OCI-LY7 (cell line): ENCODE measurements at places on chromosomes 1 and 21. TPM values are rescaled to one million over a fixed set of nuclear protein-coding genes. Genes with fewer than 3 reads are reported as not detected.

Gene BCAN
- total RNA-seq = not detected in 2 replicates

Gene HIVEP3
- 0.53 and 0.70 TPM in 2 replicates for total RNA-seq

Gene RCSD1
- total RNA-seq = 161 and 180 TPM in 2 replicates

Gene TCP10L
- 0.63 and 1.2 TPM in 2 replicates for total RNA-seq

Gene AHDC1
- 8.4 and 13.8 TPM in 2 replicates for total RNA-seq

Gene AUNIP
- 15.1 and 16.8 TPM in 2 replicates for total RNA-seq

Gene CEP85
- total RNA-seq = 47.1 and 53.6 TPM in 2 replicates

GRCh38 chr1:47340227-47340626 lies 6.6 kb downstream of the CMPK1 start:
- no peak for DNase-seq

- DNase-seq = no peak
Observed at GRCh38 chr1:26824731-26825130, 1.8 kb upstream of the ZDHHC18 start.

GRCh38 chr1:205932776-205933175 lies 10.5 kb downstream of the SLC26A9 start:
- DNase-seq = no peak

GRCh38 chr1:221869779-221870178 lies 127.9 kb upstream of the DUSP10 start:
- DNase-seq = no peak

DNA sequence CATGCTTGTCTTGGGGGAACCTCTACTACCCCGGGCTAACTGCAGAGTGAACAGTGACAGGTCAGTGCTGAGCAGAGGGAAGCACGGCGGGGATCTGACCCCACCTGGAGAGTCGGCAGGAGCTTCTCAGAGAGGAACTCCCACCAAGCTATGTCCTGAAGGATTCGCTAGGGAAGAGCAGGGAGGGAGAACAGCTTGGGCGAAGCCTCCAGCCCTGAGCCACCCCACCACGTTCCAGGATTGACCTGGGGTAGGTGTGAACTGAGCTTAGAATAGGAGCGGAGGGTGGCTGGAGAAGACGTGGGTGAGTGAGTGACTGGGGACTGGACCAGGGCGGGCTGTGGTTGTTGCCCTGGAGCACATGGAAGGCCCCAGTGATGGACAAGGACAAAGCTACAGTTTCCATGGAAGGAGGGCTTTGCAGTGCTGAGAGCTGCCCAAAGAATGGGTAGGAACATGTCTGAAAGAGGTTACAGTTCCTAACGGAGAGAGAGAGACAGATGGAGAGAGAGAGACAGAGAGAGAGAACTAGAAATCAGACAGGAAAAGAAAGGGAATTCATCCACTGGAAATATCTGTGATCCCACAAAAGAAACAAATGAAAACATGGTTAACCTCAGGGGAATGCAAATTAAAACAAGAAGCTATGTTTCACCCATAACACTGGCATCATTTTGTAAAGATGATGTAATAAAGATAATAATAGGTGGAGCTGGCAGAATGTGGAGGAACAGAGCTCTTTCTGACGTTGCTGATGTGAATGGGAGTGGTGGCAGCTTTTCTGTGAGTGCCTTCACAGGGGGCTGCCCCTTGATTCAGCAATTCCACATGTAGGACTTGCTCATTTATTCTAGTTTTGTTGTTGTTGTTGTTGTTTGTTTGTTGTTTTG lies 17.2 kb downstream of the BSND start:
- DNase-seq = no peak
